ENCODE measurements at places on chromosomes 3 and 15. TPM values are rescaled to one million over a fixed set of nuclear protein-coding genes. Genes with fewer than 3 reads are reported as not detected.

Gene AQP9
- total RNA-seq, result 0.69 TPM

Gene GOLGA8K
- 0.31 TPM for total RNA-seq

Gene SUCNR1
- total RNA-seq, result 2.4 TPM

Gene KIF7
- total RNA-seq, result 6.2 TPM

Gene VPS8
- total RNA-seq, result 39.7 TPM

Gene CTXN2
- total RNA-seq, result not detected

Gene FBN1
- 64.9 TPM for total RNA-seq

Gene TICRR
- total RNA-seq, result 0.23 TPM

Gene HEXA
- total RNA-seq, result 93.0 TPM

Gene NGRN
- total RNA-seq, result 152 TPM

Gene PLSCR2
- 0.23 TPM for total RNA-seq

Gene GATM
- total RNA-seq, result 29.6 TPM

Gene BCHE
- 9.7 TPM for total RNA-seq

Gene PLXND1
- total RNA-seq, result 75.8 TPM

Gene RHCG
- 0.24 TPM for total RNA-seq

Gene C3orf85
- not detected for total RNA-seq

Gene CHRFAM7A
- 4.9 TPM for total RNA-seq

Gene HYPK
- total RNA-seq, result 16.0 TPM

Gene WDR49
- 29.6 TPM for total RNA-seq

Gene AP4E1
- 6.0 TPM for total RNA-seq

Gene ILDR1
- total RNA-seq, result not detected

Gene CLRN1
- total RNA-seq, result not detected

Gene GPR149
- not detected for total RNA-seq

Gene GRAMD2A
- 0.48 TPM for total RNA-seq

Gene PAQR5
- total RNA-seq, result 0.40 TPM

Gene TRA2B
- 53.3 TPM for total RNA-seq

Gene SOX2
- 0.17 TPM for total RNA-seq

Gene CPNE4
- total RNA-seq, result 9.6 TPM

Gene PPP1R14D
- total RNA-seq, result not detected

Gene MORC1
- total RNA-seq, result not detected

Gene SEMA3F
- 10.1 TPM for total RNA-seq

Gene TRANK1
- 13.1 TPM for total RNA-seq

Gene OXNAD1
- total RNA-seq, result 14.2 TPM

Gene MYZAP
- total RNA-seq, result 620 TPM

Gene PTPN9
- total RNA-seq, result 8.9 TPM

Gene ATP13A3
- total RNA-seq, result 93.8 TPM

Gene CCDC12
- 36.1 TPM for total RNA-seq

Gene GNAT1
- not detected for total RNA-seq

Gene MUSTN1
- 40.8 TPM for total RNA-seq

Gene ERICH6
- 0.37 TPM for total RNA-seq

Gene TIPARP
- 51.3 TPM for total RNA-seq

Gene APOD
- 31.8 TPM for total RNA-seq

Gene RHOV
- not detected for total RNA-seq

Gene C15orf62
- 0.34 TPM for total RNA-seq

Gene SCAANT1
- total RNA-seq, result not detected

Gene TM4SF18
- 6.1 TPM for total RNA-seq

Gene CCR5
- total RNA-seq, result 1.1 TPM

Gene CYP8B1
- not detected for total RNA-seq

Gene CCR9
- total RNA-seq, result not detected

Gene VEPH1
- not detected for total RNA-seq
